ENCODE measurements at places on chromosomes 12 and 14.

DNA sequence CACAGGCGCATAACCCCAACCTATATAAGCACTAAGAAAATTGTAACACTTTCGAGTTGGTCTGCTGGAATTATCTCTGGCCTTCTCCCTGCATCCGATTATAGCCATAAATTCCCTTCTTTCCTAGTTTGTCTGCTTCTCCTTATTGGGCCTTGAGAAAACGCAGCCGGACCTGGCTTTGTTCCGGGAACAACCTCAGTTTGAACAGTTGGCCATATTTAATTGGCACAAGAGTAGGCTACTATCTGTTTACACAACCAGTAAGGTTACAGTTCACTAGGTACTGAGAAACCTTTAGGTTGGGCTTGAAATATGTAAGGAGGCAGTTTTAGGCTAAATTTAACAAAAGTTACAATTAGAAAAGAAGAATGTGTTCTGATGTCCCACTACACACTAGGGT, 176.1 kb downstream of the IPO8 start:
- no peak for DNase-seq

GRCh38 chr12:49161092-49161795, 27.6 kb downstream of the TUBA1A start:
- DNase-seq, result no peak

GRCh38 chr12:38904537-38905479, 583 bp downstream of the CPNE8 start:
- DNase-seq, result peak; percentile 59

- DNase-seq, result peak; percentile 35
Measured at GRCh38 chr12:8033153-8034044, 883 bp downstream of the FOXJ2 start.

- DNase-seq, result no peak
Measured at GRCh38 chr12:84689638-84690037, 223.0 kb downstream of the SLC6A15 start.

GRCh38 chr12:116547955-116548501, 11.2 kb upstream of the MAP1LC3B2 start:
- no peak for DNase-seq

DNA sequence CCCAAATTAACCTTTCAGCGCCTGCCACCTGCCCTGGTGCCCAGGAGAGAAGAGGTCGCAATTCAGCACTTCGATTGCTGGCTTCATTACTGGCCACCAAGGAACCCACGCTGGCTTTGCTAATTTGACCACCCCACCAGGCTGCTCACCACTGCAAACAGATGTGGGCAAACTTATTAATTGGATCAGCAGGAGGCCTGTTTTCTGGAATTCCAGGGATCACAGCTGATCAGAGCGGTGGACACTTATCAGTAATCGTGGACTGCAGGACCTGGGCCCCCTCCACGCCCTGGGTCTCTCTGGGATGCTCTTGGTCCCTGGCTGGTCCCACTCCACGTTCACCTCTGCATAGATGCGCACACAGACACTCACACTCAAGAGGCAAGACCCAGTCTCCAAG, 27.8 kb downstream of the BEGAIN start:
- no peak for DNase-seq

DNA sequence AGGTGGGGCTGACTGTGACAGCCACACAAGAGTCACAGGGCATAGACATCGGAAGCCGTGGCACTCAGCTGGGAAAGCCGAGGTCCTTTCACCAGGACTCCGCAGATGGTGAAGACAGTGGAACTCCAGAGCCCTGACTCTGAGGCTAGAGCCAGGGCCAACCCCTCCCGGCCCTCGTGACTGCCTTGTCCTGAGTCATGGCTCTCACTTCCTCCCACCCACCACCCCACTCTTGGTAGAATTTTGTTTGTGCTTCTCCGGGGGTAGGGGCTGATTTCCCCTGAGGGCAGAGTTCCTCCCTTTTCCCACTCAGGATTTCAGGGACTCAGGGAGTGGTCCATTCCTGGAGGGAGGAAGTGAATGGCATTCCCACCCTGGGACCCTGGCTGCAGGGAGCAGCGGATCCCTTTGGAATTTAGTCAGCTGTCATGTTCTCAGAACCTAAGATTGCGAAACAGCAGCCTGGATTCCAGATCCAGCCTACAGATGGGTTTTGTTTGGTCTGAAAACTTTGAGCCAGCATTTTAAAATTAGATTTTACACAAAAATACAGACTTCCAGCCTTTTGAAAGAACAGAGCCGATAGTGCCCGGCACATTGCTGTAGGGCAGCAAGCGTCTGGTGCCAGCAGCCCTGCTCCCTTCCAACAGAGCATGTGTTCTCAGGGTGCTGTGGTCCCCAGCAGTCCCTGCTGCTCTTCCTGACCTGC, 50.7 kb downstream of the TPCN1 start:
- DNase-seq, result no peak

- DNase-seq, result no peak
Measured at GRCh38 chr12:53977596-53978445, 3.1 kb upstream of the HOTAIR start.

- DNase-seq, result no peak
Measured at GRCh38 chr12:132393245-132393795, 63.9 kb upstream of the GALNT9 start.

GRCh38 chr12:116628989-116629388, 69.8 kb downstream of the MAP1LC3B2 start:
- no peak for DNase-seq

DNA sequence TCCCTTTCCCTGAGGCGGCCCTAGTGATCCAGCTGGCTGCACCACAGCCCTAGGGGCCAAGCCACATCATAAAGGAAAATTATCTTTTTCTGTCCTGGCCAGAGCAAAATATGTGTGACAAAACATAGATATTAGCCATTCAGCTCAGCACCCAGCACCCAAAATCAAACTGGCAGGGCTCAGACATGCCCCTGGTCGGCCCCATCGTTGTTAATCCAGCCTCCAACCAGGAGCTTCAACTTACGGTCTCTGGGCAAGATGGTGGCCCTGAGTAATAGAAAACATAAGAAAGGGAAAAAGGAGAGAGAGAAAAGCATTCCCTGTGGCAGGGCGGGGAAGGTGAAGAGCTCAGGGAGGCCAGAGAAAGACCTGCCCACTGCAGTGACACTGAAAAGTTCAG, 111.9 kb downstream of the EML1 start:
- DNase-seq, result no peak

GRCh38 chr14:104724981-104725771, 1.1 kb downstream of the ADSS1 start:
- no peak for DNase-seq

GRCh38 chr12:51822956-51823355, 25.6 kb downstream of the FIGNL2 start:
- no peak for DNase-seq

GRCh38 chr14:51562816-51563215, 88.9 kb upstream of the FRMD6 start:
- no peak for DNase-seq

GRCh38 chr12:68871396-68871795, 61.6 kb downstream of the CPM start:
- DNase-seq, result no peak

GRCh38 chr12:123839826-123840225, 77.7 kb downstream of the DNAH10 start:
- no peak for DNase-seq

GRCh38 chr14:101074196-101075024, 170.9 kb upstream of the RTL1 start:
- DNase-seq, result no peak

GRCh38 chr12:82625523-82625922, 61.2 kb upstream of the TMTC2 start:
- no peak for DNase-seq

- DNase-seq, result peak; percentile 57
Measured at GRCh38 chr14:65222440-65222858, 120.1 kb upstream of the MAX start.

DNA sequence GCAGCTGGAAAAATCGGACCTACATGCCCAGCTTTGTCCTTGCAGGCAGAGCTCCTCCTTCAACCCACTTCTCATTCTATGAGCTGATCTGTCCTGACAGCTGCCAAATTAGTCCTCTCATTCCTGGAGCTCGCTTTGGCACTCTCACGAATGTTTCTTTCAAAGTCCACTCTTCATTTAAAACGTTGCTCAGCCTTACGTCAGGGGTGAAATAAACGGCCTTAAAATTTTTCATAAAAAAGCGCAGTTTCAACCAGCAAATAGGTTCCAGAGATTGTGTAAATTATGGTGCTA, 120.9 kb upstream of the HIF1A start:
- no peak for DNase-seq

DNA sequence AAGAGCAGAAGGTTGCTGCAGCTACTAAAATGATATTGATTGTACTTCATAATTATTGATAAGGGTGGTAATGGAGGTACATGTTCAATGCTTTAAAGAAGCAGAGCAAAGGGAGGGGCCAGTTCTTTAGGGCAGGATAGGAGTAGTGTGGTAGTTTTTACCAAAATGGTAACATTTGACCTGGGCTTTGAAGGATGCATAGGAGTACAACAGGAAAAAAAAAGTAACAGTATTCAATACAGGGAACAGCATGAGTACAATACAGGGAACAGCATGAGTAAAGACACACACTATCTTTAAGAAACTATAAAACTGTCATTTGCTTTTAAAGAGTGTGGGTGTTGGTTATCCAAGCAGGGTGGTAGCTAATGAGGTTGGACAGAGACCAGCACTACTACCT, 215.0 kb upstream of the CRY1 start:
- DNase-seq, result no peak

- DNase-seq, result no peak
Measured at GRCh38 chr14:72525087-72525915, 368.6 kb downstream of the DPF3 start.

DNA sequence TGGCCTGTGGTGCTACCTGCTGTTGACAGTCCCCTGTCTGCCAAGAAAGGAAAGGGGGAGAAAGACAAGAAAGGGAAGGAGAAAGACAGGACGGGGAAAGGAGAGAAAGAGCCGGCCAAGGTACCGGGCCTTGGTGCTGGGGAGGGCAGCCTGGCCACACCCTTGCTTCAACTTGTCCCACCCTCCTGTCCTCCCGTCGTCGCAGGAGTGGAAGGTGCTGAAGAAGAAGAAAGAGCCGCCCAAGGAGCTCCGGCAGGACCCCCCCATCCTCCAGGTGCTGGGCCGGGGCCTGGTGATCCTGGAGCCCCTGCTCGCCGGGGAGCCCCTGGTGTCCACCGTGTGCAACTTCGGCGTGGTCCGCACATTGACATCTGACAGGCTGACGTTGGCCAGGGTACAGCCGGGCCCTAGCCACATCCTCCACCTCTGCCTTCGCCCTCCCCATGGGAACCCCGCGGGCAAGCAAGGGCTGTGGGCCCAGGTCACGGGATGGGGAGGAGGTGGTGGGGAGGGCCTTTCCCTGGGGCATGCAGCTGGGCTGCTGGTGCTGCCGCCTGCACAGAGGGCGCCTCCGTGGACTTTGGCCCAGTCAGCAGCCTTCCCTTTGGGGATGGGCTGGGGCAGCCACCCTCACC, 2.9 kb upstream of the B3GNT4 start:
- DNase-seq, result no peak

- no peak for DNase-seq
Measured at GRCh38 chr12:1591543-1591942, 2.8 kb downstream of the FBXL14 start.

DNA sequence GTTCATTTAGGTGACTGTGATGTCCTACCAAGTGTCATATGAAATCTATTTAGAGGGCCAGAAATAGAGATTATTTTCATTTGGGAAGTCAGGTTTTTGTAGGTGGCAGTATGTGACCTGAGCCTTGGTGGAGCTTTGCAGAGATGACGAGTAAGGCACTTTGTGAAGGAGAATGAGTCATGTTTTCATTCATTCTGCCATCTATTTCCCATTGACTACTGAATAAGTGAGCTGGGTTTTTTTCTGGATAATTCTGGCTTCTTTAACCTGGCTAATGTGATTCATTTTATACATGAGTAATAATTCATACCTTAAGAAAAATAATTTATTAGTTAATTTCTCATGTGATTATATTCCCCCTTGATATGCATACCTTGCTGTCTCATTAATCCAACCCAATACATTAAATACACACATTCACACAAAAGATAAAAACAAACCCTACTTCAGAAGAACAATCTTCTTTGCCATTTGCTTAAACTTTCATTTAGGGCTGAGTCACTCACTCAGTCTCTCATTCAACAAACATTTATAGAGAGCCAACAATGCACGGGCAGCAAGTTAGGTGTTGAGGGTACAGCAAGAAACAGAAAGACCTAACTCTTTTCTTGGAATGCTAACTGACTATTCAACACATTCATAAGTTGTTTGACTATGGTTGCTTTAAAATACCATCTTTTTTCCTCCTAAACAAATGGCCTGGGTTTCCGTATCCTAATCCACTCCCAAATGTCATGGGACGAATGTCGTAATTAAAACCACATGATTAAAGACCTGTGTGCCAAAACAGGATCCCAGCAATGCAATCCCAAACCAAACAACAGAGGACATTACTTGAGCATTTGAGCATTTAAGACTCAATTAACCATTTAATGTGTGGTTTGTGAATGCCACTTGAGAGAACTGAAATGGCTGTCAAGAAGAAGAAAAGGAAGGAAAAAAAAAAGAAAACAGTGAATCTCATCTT, 78.0 kb downstream of the KITLG start:
- no peak for DNase-seq

DNA sequence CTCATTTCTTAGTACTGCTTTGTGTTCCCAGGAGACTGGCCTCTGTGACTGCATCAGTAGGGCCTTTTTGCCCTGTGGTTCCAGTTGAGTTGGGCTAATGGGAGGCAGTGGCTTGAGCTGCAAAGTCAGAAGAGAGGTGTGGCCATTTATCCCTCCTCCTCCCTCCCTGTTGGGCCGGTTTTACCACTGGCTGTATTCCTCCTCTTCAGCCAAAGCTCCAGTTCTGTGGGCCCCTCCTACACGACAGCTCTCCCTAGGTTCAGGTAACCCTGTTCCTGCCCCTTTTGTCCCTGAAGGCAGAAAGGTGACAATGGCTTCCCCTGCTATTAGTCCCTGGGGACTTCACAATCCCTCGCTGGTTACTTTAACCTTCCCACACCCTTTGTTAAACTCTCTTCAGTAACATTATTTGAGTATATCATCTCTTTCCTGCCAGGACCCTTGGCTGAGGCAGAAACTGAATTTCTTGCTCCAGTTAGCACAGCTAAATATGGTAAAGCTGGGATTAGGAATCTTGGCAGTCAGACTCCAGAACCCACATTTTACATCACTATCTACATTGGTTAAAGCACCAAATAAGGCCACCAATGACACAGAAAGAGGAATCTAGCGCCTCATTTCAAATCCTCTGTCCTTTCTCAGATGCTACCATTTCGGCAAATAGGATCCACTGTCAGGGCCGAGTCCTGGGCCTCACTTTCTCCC, 121.9 kb upstream of the SLC35F4 start:
- DNase-seq, result no peak

Data from activated CD4-positive, alpha-beta T cell treated with anti-CD3 and anti-CD28 coated beads, Interleukin-2, amount 10 ng/mL, durations not matched to agents 7 days and 5 days (primary cell).